ENCODE measurements at places on chromosomes 16 and 17. TPM values are rescaled to one million over a fixed set of nuclear protein-coding genes. Genes with fewer than 3 reads are reported as not detected.

The SPATA32 gene
- total RNA-seq = not detected

DNA sequence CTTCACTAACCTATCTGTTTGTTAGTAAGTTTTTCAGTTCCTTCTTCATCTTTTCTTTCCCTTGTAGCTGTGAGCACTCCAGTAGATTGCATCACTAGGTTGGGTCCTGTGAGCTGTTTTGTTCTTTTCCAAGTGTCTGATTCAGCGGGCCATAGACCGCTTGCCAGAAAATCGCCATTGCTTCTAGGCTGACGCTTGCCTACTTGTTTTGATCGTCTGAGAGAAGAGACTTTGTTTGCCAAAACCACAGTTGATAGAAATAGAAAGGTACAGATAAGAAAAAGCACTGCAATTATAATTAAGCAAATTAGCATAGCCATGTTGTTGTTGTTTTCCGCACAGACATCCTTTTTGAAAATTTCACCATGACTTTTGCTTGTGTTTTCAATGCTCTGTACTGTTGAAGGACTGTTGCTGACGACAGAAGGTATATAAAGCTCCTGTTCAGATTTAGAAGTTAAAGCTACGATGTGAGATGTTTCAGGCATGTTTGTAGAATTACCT lies 3.1 kb downstream of the EVI2A start:
- peak overlapping the region; percentile 58 for H3K27ac ChIP-seq
- H3K4me1 ChIP-seq = peaks cover 46% of the 10 kb centered on the region
- H3K4me3 ChIP-seq = peak overlapping the region; percentile 90
- peak; percentile 24 for DNase-seq

DNA sequence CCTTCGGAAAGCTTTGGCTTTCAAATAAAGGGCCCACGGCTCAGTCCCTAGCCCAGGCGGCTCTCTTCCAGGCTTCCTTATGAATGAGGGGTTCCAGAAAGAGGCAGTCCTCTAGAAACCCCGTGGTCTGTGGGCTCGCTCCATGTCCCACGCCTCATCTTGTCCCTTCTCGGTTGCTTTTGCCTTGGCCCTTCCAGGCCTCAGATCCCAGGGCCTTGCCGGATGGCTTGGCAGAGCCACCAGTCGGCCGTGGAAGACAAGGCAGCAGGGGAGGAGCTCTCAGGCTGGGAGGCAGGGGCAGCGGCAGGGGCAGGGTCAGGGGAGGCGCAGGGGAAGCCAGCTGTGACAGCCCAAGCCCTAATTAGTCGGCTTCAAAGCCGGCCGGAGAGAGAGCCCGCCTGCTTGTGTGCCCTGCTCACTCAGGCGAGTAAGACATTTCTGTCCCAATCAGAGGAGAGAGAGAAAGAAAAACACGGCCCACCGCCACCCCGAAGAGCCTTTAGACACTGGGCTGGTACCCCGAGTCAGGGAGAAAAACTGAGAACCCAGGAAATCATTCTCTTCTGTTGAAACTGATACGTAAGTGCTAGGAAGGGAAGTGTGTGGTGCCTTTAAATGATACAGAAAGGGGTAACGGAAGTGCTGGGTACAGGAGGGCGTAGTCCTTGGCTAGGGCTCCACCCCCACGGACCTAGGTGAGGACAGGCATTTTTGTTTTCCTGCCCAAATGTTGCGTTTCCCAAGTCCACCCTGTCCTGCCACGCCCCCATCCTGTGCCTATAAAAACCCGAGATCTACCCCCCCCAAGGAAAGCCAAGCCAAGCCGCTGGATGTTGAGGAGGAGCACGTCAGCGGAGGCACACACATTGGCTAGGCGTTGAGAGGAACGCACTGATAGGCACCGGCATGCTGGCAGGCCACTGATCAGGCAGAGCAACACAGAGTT lies 27.8 kb upstream of the MEIOC start:
- H3K36me3 ChIP-seq = no peaks in the 10 kb centered on the region
- H3K27ac ChIP-seq = no peak overlapping the region
- DNase-seq = no peak
- no peaks in the 10 kb centered on the region for H3K27me3 ChIP-seq
- no peaks in the 10 kb centered on the region for H3K4me1 ChIP-seq

GRCh38 chr16:20647736-20648135 lies 49.7 kb downstream of the ACSM1 start:
- DNase-seq = no peak
- H3K36me3 ChIP-seq = no peaks in the 10 kb centered on the region
- no peak overlapping the region for H3K4me3 ChIP-seq
- H3K27me3 ChIP-seq = no peaks in the 10 kb centered on the region

DNA sequence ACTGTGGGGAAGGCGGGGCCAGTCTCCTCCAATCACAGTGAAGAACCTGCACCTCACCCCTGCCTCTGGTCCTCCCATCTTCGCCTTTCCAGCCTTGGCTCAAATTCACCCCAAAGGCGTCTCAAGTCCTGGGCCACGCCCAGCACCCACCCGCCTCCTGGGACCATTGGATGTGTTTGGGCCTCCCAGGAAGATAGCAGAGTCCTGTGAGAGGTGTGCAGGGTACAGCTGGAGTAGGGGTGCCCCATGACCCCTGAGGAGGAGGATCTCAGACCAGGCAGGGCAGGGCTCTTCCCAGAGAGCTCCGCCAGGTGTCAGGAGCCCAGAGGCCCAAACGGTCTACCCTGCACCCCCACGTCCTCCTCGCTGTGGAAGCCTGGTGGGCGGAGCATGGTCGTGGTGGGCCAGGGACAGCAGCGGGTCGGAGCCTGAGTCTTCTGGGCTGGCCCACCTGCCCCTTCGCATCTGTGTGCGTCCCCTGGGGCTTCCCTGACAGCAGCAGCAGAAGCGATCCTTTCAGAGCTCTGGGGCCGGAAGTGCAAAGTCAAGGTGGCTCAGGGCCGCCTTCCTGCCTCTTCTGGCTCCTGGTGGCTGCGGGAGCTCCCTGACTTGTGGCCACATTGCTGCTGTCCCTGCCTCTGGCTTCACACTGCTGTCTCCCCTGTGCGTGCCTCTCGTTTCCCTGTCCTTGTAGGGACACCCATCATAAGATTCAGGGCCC lies 34.9 kb upstream of the ZNF469 start:
- no peaks in the 10 kb centered on the region for H3K36me3 ChIP-seq
- peak; percentile 50 for DNase-seq
- H3K4me3 ChIP-seq = no peak overlapping the region
- H3K27ac ChIP-seq = no peak overlapping the region
- peaks cover 7% of the 10 kb centered on the region for H3K4me1 ChIP-seq

GRCh38 chr16:23930791-23931190 lies 95.0 kb downstream of the PRKCB start:
- no peaks in the 10 kb centered on the region for H3K4me1 ChIP-seq
- peaks cover 5% of the 10 kb centered on the region for H3K36me3 ChIP-seq
- no peak for DNase-seq
- no peak overlapping the region for H3K27ac ChIP-seq
- no peaks in the 10 kb centered on the region for H3K27me3 ChIP-seq
- H3K4me3 ChIP-seq = no peak overlapping the region

Measured in CD8-positive, alpha-beta memory T cell (primary cell).